ENCODE measurements at places on chromosomes 5 and 9.

GRCh38 chr5:165157219-165157618 lies 1651.8 kb downstream of the MAT2B start:
- DNase-seq = no peak

DNA sequence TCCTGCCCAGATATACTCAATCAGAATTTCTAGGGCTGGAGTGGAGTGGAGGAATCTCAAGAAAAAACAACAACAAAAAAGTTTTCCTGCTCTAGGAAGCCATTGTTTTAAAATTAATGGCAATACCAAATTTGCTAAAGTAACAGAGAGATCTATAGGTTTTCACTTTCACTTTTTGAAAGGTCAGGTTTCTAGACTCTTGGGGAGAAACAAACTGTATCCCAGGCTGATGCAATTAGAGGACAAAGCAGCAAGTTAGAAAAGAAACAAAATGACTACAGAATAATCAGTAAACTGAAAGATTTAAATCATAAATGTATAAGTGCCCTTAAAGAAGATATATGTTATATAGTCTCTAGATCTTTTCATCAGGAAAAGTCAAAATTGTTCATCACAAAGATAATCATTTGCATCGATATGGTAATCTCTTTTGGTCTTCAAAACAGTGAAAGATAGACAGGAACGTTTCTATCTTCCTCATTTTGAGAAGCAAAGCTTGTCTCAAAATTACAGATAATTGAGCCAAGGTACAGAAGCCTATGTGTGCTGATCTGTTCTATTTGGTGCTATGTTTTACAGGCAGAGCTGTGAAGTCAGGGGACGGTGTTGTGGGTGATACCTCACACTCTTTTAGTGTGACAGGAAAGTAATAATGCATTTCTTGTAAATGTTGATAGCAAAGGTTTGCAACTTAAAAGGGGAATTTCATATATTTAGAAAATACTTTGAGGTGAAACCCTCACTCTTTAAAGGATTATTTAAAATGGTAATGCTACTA lies 1746.6 kb upstream of the C9orf72 start:
- no peak for DNase-seq

DNA sequence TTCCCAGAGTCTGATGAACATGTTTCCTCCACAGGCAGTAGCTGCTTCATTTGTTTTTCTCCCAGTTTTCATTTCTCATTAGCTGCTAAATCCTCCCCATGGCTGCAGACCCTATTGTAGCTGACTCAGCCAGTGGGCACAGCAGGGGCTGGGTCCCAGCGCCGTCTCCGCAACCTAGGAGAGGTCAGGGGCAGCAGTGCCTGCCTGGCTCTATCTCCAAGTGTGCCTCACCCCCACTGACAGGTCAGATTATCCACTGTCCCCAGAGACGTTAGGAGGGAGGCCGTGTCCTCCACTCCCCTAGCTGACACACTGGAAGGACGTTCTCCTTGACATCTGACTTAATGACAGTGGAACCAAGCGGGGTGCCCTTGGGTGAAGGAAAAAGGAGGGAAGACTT lies 31.1 kb downstream of the KCNIP1 start:
- no peak for DNase-seq

GRCh38 chr9:1460143-1460769 lies 410.1 kb downstream of the DMRT2 start:
- no peak for DNase-seq

DNA sequence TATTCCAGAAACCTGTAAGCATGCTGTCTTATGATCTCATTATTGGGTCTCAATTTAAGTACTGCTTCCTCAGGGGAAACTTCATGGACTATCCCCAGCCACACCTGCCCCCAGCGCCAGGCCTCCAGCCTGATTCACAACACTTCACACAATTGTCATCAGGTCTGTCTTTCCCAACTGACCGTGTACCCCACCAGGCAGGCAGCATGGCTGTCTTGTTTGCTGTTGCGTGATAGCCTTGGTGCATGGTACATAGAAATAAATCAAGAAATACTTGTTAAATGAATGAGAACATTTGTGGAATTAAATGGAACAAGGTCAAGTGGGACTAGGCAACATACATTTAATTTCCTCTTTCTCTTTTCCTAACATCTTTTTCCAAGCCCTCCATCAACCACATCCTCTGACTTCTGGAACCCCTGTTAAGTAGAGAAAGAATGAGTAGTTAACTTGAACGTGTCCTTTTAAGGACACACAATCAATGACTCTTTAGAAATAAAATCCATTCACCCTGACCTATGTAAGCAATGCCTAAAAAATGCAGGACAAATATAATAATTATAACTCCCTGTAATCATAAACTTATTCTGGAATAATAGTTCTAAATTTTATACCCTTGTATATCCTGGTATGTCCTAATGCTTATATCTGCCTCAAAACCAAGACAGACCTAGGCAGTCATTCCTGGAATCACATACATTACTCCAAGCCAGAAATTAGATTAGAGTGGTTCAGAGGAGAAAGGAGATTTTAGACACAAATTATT lies 17.2 kb upstream of the THG1L start:
- no peak for DNase-seq

GRCh38 chr5:80796846-80797245 lies 142.1 kb upstream of the DHFR start:
- DNase-seq = no peak

DNA sequence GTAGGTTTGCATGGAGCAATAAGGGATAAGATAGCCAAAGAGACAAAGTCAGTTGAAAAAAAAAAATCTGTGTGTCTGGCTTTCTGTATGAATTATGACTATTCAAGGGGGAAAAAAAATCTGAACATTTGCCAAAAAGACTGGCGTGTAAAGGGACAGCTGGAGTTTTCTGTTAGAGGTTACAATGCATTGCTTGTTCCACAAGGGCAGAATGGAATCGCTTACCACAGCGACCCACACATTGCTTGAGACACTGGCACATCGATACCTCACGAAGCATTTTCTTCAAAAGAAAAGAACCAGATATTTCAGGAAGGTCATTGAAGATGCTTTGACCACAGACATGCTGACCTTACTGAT lies 327.8 kb downstream of the TMEM167A start:
- no peak for DNase-seq

Data from kidney epithelial cell (primary cell).